CD4-positive, alpha-beta T cell treated with Interleukin-1 beta for 1 hour (primary cell): ENCODE measurements at places on chromosomes 5 and 9.

DNA sequence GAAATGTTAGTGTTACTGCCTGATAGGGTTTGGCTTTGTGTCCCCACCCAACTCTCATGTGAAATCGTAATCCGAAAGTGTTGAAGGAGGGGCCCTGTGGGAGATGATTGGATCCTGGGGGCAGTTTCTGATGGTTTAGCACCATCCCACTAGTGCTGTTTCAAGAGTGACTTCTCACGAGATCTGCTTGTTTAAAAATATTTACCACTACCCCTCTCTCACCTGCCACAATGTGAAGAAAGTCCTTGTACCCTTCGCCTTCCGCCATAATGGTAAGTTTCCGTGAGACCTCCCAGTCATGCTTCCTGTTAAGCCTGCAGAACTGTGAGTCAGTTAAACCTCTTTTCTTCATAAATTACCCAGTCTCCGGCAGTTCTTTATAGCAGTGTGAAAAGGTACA is 2.6 kb upstream of the RFX3 start:
- DNase-seq = peak; percentile 75

DNA sequence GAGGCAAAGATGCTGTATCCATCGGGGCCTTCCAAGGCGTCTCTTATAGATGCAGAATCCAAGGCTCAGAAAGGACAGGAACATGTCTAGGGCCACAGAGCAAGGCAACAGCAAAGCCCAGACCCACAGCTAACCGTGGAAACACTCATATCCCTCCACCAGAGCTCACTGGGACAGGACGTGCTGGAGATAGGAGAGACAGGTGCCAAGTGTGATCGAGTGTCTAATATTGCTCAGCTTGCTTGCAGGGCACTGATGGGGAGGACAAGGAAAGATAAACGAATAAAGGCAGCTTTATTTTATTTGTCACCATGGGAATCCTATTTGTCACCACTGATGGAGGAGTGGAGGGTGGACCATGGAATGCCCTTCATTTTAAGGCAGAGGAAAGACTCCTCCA is 44.0 kb upstream of the AKNA start:
- DNase-seq = no peak

- DNase-seq = no peak
These were observed 1.0 kb upstream of the EFNA5 start for GRCh38 chr5:107671742-107672210.

- DNase-seq = no peak
These were observed 192.5 kb downstream of the CDK5RAP2 start for GRCh38 chr9:120387257-120388002.

DNA sequence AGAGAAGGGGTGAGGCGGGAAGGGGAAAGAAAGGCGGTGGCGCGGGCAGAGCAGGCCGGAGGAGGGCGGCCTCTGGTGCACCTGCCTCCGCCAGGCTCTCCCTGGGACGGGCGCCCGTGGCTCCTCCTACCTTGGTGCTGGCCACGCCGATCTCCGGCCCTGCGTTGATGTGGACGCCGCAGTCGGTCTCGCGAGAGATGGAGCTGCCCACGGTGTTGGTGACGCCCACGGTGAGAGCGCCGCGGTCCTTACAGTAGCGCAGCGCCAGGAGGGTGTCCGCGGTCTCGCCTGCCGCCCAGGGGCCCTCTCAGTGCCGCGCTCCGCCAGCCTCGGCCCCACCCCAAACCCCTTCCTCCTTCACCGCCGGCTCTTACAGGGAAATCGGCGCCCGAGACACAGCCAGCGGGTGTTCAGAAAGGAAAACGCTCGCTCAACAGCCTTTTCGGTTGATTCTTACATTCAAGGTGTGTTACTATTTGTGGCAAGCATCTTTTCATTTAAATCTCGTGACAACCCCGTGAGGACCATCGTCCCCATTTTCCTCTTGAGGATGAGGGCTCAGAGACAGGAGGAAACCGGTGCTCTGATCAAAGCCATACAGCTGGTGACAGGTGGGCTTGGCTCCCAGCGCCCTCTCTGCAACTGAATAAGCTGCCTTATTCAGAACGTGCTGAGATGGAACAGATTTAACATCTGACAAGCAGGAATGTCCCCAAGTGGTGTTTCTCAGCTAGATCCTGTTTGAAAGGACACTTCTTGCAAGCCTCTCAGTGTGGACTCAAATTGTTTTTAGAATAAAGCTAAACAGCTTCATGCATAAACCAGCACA is 22.0 kb upstream of the MAPK9 start:
- no peak for DNase-seq

DNA sequence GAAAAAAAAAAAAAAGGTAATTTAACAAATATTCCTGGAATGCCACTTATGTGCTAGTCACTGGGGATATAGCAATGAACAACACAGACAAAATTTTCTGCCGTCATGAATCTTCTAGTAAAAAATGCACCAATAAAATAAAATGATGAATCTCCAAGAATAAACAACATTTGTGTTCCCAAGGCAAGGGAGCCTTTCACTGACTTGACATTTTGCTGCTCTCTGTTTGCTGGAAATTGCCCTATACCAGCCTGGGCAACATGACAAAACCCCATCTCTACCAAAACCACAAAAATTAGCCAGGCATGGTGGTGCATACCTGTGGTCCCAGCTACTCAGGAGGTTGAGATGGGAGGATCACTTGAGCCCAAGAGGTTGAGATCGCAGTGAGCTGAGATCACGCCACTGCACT is 64.5 kb upstream of the ERBIN start:
- DNase-seq = no peak

DNA sequence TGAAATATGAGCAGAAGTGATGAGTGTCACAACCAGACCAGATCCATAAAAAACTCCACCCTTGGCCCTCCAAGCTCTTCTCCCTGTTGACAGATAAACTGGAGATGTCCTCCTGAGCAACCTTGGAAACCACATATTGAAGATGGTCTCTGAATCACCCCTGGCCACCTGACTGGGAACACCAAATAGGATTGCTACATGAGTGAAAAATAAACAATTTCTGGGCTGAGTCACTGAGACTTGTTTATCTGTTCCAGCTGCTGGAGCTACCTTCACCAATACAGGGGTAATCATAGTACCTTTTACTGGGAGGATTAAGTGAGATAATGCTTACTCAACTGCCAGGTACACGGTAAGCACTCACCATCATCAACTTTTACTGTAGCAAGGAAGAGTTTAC is 53.3 kb downstream of the PCA3 start:
- DNase-seq = no peak
